A673 (cell line): ENCODE measurements at places on chromosomes 1 and 21. TPM values are rescaled to one million over a fixed set of nuclear protein-coding genes. Genes with fewer than 3 reads are reported as not detected.

The GPR153 gene
- 8.4 and 11.7 TPM in 2 replicates for total RNA-seq

The HRNR gene
- not detected in 2 replicates for total RNA-seq

The TMEM82 gene
- total RNA-seq, result not detected in 2 replicates

The KCNK2 gene
- not detected in 2 replicates for total RNA-seq

The TESK2 gene
- total RNA-seq, result 0.75 and 2.7 TPM in 2 replicates

The NEGR1 gene
- total RNA-seq, result 7.6 and 10.6 TPM in 2 replicates

The ZSCAN20 gene
- 3.9 and 4.5 TPM in 2 replicates for total RNA-seq

The C1QTNF12 gene
- 2.9 and 4.4 TPM in 2 replicates for total RNA-seq

The TMEM269 gene
- total RNA-seq, result 1.2 and 1.7 TPM in 2 replicates

The SHISA4 gene
- 1.2 and 2.6 TPM in 2 replicates for total RNA-seq

The ATF3 gene
- 12.6 and 16.0 TPM in 2 replicates for total RNA-seq

The GBP7 gene
- not detected in 2 replicates for total RNA-seq

The FAM72C gene
- 15.6 and 18.5 TPM in 2 replicates for total RNA-seq

The CLCA1 gene
- not detected in 2 replicates for total RNA-seq

The RGL1 gene
- 67.2 and 74.0 TPM in 2 replicates for total RNA-seq

The PLPP3 gene
- 0.39 and 0.79 TPM in 2 replicates for total RNA-seq

The ZNF281 gene
- 22.9 and 24.3 TPM in 2 replicates for total RNA-seq

The ADORA1 gene
- 0.74 and 1.2 TPM in 2 replicates for total RNA-seq

The BARHL2 gene
- total RNA-seq, result 110 and 120 TPM in 2 replicates

The FCRLB gene
- 0.35 and 0.67 TPM in 2 replicates for total RNA-seq

The FAM163A gene
- not detected in 2 replicates for total RNA-seq

The FCMR gene
- not detected in 2 replicates for total RNA-seq

The NR1I3 gene
- total RNA-seq, result not detected in 2 replicates

The LAMB3 gene
- total RNA-seq, result 8.1 and 12.7 TPM in 2 replicates

The OR2T29 gene
- not detected in 2 replicates for total RNA-seq

The CYP2J2 gene
- total RNA-seq, result 1.8 and 1.9 TPM in 2 replicates

The MLLT11 gene
- total RNA-seq, result 91.9 and 108 TPM in 2 replicates

The OR2T1 gene
- not detected in 2 replicates for total RNA-seq

The FAM43B gene
- total RNA-seq, result not detected in 2 replicates

The LCK gene
- not detected in 2 replicates for total RNA-seq

The ZNF683 gene
- not detected in 2 replicates for total RNA-seq

The SLC6A9 gene
- total RNA-seq, result 31.4 and 40.8 TPM in 2 replicates

The ALX3 gene
- 0.81 and 0.84 TPM in 2 replicates for total RNA-seq

The SH3BGRL3 gene
- 133 and 138 TPM in 2 replicates for total RNA-seq

The FPGT gene
- total RNA-seq, result 6.9 and 7.4 TPM in 2 replicates

The LEPR gene
- total RNA-seq, result 1.5 and 1.6 TPM in 2 replicates

The VHLL gene
- not detected in 2 replicates for total RNA-seq

The SPRR1A gene
- total RNA-seq, result not detected in 2 replicates

The CLCA2 gene
- not detected in 2 replicates for total RNA-seq

The OR13G1 gene
- total RNA-seq, result not detected in 2 replicates

The ZNF695 gene
- total RNA-seq, result 14.1 and 15.9 TPM in 2 replicates

The KPRP gene
- not detected in 2 replicates for total RNA-seq

The S100B gene
- total RNA-seq, result not detected in 2 replicates

The VTCN1 gene
- total RNA-seq, result not detected in 2 replicates

The NR0B2 gene
- total RNA-seq, result not detected in 2 replicates

The LCE1C gene
- total RNA-seq, result not detected in 2 replicates

The KIF14 gene
- 37.6 and 39.7 TPM in 2 replicates for total RNA-seq

The LCE3D gene
- not detected in 2 replicates for total RNA-seq

The LRRC53 gene
- total RNA-seq, result not detected in 2 replicates

The ADORA3 gene
- total RNA-seq, result not detected in 2 replicates

The DLGAP3 gene
- total RNA-seq, result 0.66 TPM in 1 of 2 replicates, not detected in the other

The SPATA1 gene
- 0.95 and 1.3 TPM in 2 replicates for total RNA-seq

The DIO1 gene
- not detected in 2 replicates for total RNA-seq

The RTCA gene
- 45.4 and 57.7 TPM in 2 replicates for total RNA-seq

The TCP10L gene
- 2.5 and 3.7 TPM in 2 replicates for total RNA-seq

The CTSS gene
- total RNA-seq, result 3.5 and 5.4 TPM in 2 replicates
